ENCODE measurements at places on chromosomes 3 and 15.
A peak's percentile ranks its signal among the peaks of the same experiment; 100 is the strongest.

GRCh38 chr3:124132813-124133212 is 140.9 kb upstream of the ROPN1 start:
- DNase-seq: no peak

- no peak for DNase-seq
These were observed 201.7 kb upstream of the SLC2A2 start for GRCh38 chr3:171228240-171228639.

GRCh38 chr15:43253431-43254403 is 13.0 kb downstream of the TGM5 start:
- DNase-seq: peak; percentile 73

DNA sequence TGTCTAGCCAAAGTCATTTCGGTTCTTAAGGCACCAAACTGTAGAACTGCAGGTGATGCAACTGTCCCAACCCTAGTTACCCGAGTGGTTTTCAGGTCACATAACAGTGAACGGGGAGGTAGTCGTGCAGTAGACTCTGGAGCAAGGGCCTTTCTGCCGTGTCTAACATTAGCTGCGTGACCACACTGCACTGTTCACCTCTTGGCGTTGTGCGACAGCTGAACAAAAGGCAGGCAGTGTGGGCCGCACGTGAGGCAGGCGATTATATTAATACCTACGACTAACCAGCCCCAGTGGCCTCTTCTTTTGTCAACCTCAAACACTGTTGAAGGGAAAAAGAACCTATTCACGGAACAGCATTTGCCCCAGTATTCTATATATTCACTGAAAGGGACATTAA is 2.8 kb downstream of the LRRN1 start:
- DNase-seq: no peak

- DNase-seq: no peak
These were observed 15.0 kb downstream of the TAGLN3 start for GRCh38 chr3:112013784-112014143.

- peak; percentile 13 for DNase-seq
These were observed 623.8 kb upstream of the ROBO1 start for GRCh38 chr3:80391573-80391972.

DNA sequence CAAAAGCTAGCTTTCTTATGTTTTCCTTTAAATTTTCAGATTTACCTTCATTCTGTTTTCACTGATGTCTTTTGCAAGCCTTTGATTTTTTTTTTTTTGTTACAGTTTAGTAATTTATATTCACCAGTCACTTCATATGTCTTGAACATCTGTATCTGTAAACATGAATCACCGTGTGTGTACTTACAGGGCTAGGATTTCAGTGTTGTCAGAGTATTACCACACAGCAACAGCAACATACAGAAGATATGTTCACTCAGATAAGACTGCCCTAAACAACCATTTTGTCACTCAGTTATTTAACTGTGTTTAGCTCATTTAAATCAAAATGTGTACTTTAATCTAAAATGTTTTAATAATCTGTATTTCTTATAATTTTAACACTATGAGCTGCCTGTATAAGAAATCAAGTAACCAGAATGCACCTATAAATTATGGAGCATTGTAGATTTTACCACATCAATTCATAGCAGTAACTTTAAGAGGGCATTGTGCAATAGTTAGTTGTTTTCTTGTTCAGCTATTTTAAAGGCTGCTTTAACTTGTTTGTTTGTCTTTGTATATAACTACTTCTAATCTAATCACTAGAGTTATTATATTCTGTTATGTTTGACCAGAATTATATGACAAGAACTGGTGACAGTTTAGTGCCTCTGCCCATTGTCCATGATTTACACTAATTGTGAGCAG is 50.4 kb downstream of the GHSR start:
- no peak for DNase-seq

GRCh38 chr3:73471986-73472787 is 152.6 kb downstream of the PDZRN3 start:
- no peak for DNase-seq

- peak; percentile 31 for DNase-seq
These were observed 24.5 kb downstream of the IQGAP1 start for GRCh38 chr15:90412356-90413194.

DNA sequence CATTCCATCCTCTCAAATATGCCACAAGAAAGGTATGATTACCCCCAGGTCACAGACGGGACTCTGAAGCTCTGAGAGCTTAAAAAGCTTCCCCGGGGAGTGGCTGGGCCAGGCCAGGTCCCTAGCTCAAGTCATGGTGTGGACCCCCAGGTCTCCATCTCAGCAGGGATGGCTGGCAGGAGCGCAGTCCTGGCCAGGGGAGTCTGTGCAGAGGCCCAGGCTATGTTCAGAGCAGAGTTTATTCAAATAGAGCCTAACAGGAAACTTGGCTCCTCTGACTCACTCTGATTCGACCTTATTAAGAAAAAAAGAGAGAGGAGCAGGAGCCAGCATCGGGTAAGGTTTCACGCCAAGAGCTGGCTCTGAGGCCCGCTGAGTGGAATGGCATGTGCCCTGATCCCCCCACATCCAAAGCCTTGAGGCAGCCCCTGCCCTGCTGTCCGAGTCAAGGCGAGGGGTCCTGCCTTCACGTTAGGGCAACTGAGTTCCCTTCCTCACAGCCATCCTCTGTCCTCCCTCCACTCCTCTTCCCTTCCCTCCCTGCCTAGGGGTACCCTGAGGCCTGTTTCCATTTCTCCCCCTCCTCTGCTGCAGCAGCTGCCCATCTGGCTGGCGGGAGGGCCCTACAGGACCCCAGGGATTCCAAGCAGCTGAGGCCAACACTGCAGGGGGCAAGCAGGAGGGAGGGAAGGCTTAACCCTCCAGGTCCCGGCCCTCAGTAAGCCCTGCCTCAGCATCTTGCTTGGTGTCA is 1.9 kb upstream of the LOXL1 start:
- no peak for DNase-seq

- no peak for DNase-seq
These were observed 600.9 kb downstream of the SI start for GRCh38 chr3:164477403-164477802.

- DNase-seq: no peak
These were observed 102.7 kb downstream of the ASB7 start for GRCh38 chr15:100705065-100705464.

DNA sequence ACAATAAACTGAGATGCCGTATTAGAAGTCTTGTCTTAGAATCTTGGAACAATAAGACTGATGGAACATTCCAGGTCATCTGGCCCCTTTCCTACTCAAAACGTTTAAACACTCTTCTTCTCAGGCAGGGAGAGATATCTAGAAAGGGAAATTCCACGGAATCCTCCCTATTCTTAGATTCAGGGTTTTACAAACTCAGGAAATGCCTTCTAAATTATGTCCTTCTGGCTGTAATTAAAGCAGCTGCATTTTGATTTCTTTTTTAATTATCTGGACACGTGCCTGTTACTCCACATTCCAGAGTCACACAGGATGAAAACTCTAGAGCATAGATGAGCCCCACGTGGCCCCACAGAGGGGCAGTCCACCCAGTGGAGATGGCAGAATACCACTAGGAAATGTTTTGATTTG is 41.5 kb upstream of the MTMR10 start:
- DNase-seq: no peak

- no peak for DNase-seq
These were observed 158.7 kb upstream of the NANOGP8 start for GRCh38 chr15:35243758-35244157.

DNA sequence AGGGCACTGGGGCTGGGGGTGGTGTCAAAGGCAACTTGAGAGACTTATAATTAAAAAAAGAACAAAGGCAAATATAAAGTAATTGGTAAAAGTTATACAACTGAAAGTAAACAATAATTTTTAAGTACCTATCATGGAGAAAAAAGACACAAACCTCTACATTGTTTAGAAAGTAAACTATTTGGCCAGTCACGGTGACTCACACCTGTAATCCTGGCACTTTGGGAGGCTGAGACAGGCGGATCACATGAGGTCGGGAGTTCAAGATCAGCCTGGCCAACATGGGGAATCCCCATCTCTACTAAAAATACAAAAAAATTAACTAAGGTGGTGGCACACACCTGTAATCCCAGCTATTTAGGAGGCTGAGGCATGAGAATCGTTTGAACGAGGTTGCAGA is 25.8 kb downstream of the RPSA start:
- DNase-seq: no peak

- DNase-seq: no peak
These were observed 1.1 kb downstream of the FAH start for GRCh38 chr15:80153900-80154299.

DNA sequence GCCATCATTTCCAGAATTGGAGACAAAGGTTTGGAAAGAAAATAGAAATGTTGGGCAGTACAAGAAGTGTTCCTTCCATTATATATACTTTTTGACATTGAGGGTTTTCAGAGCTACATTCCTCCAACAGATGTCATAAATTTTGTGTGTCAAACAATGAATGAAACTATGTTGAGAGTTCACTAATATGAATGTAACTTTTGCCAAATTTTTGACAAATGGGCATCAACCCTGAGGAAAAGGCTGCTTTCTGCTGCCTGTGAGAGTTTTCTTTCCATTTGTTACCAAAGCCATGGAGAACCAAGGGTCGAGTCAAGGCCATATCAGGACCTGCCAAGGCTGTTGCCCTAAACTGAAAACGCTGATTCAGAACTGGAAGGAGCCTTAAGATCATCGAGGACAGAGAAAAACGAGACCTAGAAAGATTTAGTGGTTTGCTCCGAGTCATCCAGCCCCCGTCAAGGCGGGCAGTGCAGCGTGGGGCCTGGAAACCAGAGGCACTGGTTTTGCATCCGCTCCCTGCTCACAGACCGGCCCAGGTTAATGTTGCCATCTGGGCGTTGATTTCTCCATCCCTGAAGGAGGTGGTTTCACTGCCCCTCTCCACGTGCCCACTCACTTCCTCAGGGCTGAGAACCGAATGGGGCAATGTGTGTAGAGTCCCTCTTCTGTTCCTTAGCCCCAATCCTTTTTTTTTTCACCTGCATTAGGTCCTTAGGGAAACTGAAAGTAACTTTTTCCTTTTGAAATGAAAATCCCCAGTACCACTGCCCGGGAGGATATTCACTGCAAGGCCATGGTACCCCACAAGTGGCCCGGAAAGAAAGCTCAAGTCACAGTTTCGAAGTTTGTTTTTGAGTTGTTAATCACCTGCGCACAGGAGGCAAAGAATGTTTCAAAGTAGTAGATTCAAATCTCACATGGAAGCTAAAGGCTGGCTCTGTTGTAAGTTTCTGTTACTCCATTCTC is 32.8 kb downstream of the TPM1 start:
- no peak for DNase-seq

- peak; percentile 83 for DNase-seq
These were observed 1.6 kb upstream of the CHST13 start for GRCh38 chr3:126522363-126522788.

- no peak for DNase-seq
These were observed 268.5 kb downstream of the LRTM1 start for GRCh38 chr3:54659347-54659746.

DNA sequence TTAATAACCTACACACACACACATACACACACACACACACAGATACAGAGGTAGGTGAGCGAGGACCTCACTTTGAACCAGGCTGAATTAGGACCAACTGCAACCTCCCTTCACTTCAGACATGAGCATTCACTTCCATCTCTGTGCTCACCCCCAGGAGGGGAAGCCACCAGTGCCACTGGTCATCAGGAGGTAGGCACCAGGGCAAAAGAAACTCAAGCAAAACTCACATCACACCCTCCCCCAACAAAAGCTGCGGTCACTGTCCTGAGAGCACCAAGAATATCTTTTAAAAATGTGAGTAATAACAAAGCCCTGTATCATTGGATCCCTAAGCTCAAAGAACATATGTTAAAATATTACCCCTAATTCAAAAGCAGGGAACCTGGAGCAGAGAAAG is 8.1 kb downstream of the FOXP1 start:
- no peak for DNase-seq

- no peak for DNase-seq
These were observed 58.1 kb downstream of the DCBLD2 start for GRCh38 chr3:98843266-98843959.

DNA sequence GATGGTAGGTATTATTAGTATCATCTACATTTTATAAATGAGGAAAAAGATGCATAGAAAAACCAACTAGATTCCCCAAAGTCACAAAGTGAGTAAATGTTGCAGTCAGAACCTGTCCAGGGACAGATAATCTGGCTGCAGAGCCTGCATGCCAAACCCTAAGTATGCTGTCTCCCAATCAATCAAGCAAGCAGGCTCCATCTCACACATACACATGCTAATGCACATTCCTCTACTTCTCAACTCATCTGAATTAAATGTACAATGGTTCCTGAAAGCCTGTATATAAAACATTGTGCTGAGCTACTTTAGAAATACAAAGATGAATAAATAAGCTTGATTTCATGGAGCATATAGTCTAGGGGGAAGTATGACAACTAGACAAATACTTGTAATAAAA is 101.0 kb downstream of the CBLB start:
- no peak for DNase-seq

- no peak for DNase-seq
These were observed 1105.9 kb downstream of the NAALADL2 start for GRCh38 chr3:175965036-175965435.

DNA sequence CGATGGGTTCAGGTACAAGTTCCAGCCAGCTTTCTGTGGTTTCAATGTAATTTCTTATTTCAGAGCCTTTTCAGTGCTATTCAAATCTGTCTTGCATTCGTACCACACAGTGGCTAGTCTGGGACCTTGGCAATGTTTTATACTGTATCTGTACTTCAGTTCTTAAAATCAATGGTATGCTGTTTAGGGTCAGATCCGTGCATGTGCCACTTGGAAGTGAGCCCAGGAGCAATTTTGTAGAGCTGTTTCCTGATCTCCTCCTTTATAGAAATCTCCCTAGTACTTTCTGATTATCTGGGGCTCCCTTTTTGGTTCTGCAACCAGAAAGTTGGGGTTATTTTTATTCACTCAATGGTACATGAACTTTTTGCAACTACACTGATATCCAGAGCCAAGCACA is 59.5 kb upstream of the NDUFB4 start:
- no peak for DNase-seq

DNA sequence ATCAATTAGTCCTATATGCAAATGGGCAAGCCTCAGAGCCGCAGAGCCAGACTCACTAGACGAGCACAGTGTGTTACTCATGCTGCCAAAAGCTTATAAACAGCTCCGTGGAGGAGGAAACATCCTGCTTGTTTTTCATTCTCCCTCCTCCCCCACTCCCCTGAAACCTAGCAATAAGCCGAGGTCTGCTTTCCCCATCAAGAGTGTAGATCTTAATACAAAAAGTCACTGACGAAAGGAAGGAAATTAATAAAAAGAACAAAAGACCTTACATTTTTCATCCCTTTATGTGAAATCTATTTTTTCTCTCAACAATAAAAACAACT is 88.5 kb downstream of the XXYLT1 start:
- DNase-seq: no peak

- DNase-seq: no peak
These were observed 12.2 kb upstream of the RBMS3 start for GRCh38 chr3:29268651-29269050.

DNA sequence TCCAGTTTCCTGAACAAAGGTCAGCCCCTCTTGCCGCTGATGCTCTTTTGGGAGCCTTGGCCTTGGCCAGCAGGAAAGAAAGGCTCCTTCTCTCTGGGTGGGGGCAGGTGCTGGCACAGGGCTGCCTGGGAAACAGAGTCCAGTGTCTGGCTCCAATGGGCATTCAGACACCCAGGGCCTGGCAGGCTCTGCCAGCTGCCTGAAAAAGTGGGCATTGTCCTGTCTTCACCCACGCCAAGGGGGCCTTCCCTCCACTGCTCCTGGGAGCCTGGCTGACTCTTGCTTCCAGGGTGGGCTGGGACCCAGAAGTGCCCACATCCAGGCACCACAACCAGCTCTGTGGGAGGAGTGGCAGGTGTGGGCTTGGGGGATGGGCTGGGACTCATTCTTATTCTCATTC is 62.7 kb downstream of the RHCG start:
- DNase-seq: no peak

GRCh38 chr15:61449186-61449702 is 220.1 kb upstream of the RORA start:
- DNase-seq: no peak
